ENCODE measurements at places on chromosomes 1 and 21. TPM values are rescaled to one million over a fixed set of nuclear protein-coding genes. Genes with fewer than 3 reads are reported as not detected.

HSF2BP gene
- total RNA-seq: 1.3 TPM

MCOLN2 gene
- 11.4 TPM for total RNA-seq

AIM2 gene
- 9.0 TPM for total RNA-seq

VTCN1 gene
- total RNA-seq: 0.19 TPM

MNDA gene
- total RNA-seq: not detected

ITLN2 gene
- 0.15 TPM for total RNA-seq

OR6N1 gene
- not detected for total RNA-seq

CRP gene
- not detected for total RNA-seq

RGS21 gene
- total RNA-seq: not detected

EPHA8 gene
- 0.13 TPM for total RNA-seq

UAP1 gene
- total RNA-seq: 144 TPM

KISS1 gene
- 12.4 TPM for total RNA-seq

RNF223 gene
- 0.56 TPM for total RNA-seq

CKS1B gene
- 226 TPM for total RNA-seq

SLAMF8 gene
- not detected for total RNA-seq

HMCN1 gene
- 40.1 TPM for total RNA-seq

GFI1 gene
- 1.1 TPM for total RNA-seq

KCNC4 gene
- total RNA-seq: 1.5 TPM

GBP6 gene
- not detected for total RNA-seq

FNDC10 gene
- 3.6 TPM for total RNA-seq

MYCL gene
- total RNA-seq: 2.5 TPM

ADCY10 gene
- total RNA-seq: 0.05 TPM

NPHS2 gene
- not detected for total RNA-seq

GRIK3 gene
- not detected for total RNA-seq

GBP4 gene
- total RNA-seq: not detected
